ENCODE measurements at places on chromosomes 5 and 9.

DNA sequence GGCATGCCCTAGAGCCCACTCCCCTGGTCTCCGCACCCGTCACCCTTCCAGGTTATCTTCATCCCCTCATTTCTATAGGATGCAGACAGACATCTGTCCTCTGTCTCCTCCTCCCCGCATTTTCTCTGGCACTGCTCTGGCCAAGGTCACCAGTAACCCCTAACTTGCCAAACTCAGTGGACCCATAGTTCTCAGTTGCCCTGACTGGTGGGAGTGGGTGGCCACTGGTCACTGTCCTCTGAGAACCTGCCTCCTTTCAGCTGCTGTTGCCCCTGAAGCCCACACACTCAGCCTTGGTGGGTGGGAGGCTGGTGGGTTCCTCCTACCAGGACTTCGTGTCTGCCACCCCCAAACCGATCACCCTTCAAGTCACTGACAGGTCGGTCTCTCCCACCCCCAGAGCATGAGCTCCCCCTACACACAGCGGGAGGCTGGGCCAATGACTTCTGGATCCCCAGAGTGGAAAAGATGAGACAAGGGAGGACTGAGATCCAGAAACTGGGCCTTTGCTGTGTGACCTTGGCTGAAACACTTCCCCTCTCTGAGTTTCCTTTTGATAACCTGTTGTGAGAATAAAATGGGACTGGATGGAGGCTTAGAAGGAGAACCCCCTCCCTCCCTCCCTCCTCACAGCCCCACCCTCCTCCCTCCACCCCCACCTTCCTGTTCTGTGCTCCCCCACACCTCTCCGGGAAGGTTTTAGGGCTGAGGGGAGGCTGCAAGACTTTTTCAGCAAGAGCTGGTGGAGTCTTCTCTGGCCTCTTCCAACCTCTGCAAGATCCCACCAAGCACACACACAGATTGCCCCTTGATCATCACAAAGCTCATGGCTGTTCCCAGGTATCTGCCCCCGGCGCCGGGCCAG is 2.4 kb upstream of the DBN1 start:
- no peak for DNase-seq

DNA sequence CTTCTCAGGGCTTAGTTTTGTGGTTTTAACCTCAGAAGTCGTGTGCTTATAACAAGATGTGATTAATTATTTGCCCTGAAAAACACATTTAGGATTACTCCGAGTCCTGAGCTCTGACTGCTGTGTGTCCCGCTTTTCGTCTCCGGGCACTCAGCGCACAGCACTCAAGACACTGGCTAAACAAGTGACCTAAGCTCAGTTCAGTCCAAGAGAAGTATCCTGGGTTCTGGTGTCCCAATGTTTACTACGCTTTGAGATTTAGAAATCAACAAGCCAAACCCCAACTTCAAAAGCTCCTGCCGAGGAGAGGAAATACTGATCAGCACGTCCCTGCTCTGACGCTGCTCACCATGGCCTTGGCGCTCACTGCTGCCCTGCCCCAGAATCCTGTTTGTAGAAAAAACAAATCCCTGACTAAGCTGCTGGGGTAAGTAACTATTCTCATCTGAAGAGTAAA is 53.2 kb downstream of the IPPK start:
- DNase-seq = no peak

GRCh38 chr9:3922846-3923245 is 377.0 kb downstream of the GLIS3 start:
- DNase-seq = no peak

GRCh38 chr5:106874531-106874930 is 796.2 kb downstream of the EFNA5 start:
- DNase-seq = no peak

GRCh38 chr5:133754575-133755169 is 142.3 kb upstream of the FSTL4 start:
- DNase-seq = no peak
